Right forelimb (tissue), 1 donor: ENCODE measurements at places on chromosomes 12 and 14.

DNA sequence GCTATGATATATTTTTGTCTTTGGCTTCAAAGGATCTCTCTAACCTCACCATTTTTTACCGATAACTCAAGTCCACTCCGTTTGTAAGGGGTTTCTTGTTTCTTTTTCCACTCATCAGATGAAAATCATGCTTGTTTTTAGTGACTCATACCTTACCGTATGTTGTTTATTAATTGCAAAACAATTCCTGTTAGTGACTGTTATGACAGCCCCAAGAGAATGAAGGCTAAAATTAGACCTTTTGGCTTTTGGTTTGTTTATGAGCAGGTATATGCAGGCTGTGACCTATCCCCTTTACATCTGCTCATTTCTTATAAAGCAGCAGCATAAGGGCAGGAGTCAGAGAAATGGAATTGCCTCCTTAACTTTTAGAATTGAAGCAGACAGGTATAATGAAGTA, 319.8 kb downstream of the CEP128 start:
- no peak for DNase-seq

GRCh38 chr12:132429946-132430643, 59.9 kb upstream of the FBRSL1 start:
- DNase-seq, result peak; percentile 83

DNA sequence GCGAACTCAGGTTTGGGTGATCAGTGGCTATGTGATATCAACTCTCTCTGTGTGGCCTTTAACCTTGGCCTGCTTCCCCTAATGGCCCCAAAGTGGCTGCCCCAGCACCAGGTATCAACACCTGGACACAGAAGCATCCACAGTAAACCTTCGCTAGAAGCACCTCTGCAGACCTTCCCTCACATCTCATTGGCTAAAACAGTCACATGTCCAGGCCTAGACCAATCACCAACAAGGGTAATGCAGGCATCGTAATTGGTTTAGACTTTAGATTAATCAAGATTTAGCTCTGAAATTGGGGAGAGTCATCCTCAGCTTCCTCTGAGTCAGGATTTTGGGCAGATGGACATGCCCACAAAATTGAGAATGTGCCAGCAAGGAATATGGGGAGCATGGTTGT, 92.5 kb upstream of the MYL2 start:
- no peak for DNase-seq

- DNase-seq, result no peak
Observed at GRCh38 chr14:61683108-61683507, 12.2 kb upstream of the HIF1A start.

DNA sequence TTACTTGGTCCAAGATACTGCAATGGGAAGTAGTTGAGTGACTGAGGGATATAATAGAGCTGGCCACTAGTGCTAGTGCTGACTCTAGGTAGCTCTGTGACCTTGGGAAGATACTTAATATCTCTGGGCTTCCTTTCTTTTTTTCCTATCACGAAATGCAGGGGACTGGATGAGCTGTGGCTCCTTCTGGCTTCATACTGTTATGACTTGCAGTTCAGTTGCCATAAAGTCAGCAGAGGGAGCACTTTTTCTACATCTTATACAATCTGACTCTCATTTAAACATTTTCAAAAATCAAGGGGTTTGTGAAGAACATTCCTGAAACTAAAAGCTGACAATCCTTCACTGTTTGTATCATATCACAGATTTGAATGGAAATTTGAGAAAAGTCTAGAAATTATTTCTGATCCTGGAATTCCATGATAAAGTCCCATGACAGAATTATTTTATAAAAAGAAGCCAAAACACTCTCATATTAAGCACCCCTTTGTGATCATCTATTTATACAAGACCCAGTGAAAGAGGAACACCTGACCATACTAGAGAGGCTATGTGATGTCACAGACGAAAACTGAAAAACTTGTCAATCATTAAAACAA, 5.3 kb downstream of the BHLHE41 start:
- no peak for DNase-seq

DNA sequence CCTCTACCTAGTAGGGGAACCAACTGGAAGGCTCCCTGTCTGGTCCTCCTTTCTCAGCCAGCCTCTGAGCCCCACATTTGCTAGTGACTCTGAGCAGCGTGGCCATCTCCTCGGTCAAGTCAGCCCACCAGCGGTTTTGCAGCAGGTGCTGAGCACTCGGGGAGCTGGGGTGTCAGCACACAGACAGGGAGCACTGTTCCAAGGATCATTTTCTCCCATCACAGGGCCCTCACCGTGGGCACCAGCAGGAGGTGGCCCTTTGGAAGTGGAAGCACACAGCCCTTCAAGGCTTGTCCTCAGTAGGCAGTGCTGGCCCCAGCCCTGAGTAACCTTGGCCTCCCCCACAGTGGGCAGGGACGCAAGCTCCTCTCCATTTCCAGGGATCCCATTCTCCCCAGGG, 24.1 kb upstream of the EML1 start:
- no peak for DNase-seq

DNA sequence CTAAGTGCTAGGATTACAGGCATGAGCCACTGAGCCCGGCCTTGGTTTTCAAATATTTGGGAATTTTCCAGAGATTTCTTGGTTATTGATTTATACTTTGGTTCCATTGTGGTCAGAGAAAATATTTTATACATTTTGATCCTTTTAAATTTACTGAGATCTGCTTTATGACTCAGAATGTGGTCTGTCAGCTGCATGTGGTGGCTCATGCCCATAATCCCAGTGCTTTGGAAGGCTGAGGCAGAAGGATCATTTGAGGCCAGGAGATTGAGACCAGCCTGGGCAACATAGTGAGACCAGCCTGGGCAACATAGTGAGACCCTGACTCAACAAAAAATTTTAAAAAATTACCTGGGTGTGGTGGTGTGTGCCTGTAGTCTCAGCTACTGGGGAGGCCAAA, 49.8 kb downstream of the ADCK1 start:
- no peak for DNase-seq

DNA sequence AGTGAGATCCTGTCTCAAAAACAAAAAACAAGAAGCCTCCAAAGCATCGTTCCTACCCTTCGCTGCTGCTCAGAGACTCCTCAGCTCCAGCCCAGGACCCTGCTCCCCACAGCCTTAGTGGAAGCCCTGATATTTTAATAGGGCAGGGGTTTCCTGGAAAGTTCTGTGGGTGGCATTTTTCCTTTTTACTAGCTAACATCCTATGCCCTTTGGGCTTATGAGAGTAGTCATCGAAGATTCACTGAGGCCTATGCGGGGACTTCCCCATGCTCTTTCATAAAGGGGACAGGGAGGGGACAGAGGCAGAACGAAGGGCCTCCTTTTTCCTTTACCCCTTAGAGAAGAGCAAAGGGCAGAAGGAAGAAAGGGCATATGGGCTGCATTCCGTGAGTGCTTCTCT, 8.3 kb downstream of the LAG3 start:
- no peak for DNase-seq

DNA sequence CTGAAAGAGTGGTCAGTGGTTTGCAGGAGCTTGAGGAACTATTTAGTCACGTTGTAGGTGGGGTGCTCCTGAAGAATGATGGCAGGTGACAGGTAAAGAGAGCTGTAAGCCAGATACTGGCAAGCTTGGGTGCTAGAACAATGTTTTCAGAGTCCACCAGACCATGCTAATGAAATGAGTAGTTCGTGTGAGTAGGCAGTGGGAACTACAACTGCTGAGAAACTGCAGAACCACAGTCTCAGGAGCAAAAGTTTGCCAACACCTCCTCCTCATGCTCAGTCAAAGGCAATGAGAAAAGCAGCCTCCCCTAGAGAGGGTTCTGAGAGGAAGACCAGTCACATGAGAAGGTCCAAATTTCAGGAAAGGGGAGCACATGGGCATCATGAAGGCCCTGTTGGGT, 91.3 kb downstream of the PRKD1 start:
- DNase-seq, result no peak

- no peak for DNase-seq
Observed at GRCh38 chr14:39229222-39229543, 4.5 kb upstream of the MIA2 start.

- DNase-seq, result no peak
Observed at GRCh38 chr12:115752156-115752555, 525.3 kb downstream of the MED13L start.

GRCh38 chr14:50773632-50774541, 57.1 kb downstream of the NIN start:
- DNase-seq, result no peak

GRCh38 chr12:41407232-41407799, 219.2 kb downstream of the PDZRN4 start:
- DNase-seq, result no peak

DNA sequence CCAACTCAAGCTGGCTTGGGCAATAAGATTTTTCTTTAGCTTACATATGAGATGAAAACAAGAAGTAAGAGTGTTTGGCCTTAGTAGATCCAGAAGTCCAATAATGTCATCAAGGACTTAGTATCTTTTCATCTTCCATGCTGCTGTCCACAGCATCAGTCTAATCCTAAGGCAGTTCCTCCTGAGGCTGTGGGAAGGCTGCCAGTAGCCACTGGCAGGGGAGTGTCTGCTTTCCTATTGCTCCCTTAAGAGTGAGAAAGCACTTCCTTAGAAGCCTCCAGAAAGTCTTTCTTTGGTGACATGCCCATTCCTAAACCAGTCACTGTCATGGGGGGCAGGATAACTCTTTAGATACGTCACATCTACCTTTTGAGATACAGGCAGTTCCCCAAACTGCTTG, 317.7 kb downstream of the BMP4 start:
- no peak for DNase-seq

- no peak for DNase-seq
Observed at GRCh38 chr14:51780741-51781140, 79.7 kb upstream of the GNG2 start.

DNA sequence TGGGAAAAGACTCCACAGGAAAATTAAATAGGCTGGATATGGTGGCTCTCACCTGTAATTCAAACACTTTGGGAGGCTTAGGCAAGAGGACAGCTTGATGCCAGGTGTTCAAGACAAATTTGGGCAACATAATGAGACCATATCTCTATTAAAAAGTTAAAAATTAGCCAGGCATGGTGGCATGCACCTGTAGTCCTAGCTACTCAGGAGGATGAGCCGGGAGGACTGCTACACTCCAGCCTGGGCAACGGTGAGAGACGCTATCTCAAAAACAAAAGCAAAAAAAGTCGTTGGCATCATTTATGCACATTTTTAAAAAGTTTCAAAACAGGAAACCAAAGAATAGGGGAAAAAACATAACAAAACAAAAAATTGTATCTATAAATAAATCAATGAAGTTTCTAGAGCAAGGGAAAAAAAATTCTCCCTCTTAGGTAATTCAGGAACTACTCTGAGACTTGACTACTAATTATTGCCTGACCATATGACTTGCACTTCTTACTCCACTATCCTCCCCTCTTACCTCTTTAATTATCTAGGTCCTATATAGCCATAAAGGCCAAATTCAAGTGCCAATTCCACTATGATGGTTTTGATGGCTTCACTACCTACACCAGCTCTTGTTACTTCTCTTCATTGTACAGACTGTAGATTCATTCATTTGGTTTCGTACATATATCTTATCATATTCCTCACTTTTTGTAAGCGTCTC, 1.6 kb downstream of the METTL3 start:
- no peak for DNase-seq

- DNase-seq, result no peak
Observed at GRCh38 chr14:34013721-34014060, 62.8 kb upstream of the EGLN3 start.

DNA sequence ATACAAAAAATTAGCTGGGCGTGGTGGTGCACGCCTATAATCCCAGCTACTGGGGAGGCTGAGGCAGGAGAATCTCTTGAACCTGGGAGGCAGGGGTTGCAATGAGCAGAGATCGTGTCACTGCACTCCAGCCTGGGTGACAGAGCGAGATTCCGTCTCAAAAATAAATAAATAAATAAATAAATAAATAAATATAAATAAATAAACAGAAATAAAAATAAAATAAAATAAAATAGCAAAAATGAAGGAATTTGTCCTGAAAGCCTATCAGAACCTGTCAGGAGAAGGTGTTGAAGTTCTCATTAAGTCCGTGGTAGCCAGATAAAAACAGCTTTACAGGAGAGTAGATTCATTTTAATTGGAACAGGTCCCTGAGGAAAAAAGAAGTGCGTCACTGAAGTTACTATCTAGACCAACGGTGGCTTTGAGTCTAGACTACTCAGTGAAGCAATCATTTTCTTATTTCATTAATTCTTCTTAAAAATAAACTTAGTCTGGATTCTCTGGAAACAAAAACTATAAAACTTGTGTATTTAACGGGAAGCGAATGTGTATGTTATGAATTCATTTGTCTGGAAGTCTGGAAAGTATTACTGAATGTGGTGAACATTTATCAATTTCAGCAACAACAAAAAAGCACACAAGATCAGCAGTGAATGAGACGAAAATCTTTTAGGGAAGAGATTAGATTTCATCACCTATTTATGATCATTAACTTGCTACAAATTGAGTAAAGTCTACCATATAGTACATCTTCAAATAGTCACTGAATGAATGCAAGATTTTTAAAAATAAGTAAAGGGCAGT, 248.5 kb upstream of the PDE3A start:
- no peak for DNase-seq
